NCI-H2029 (cell line): ENCODE measurements at places on chromosomes 4 and X.

GRCh38 chrX:74286950-74287740, 16.8 kb upstream of the ZCCHC13 start:
- DNase-seq: no peak

DNA sequence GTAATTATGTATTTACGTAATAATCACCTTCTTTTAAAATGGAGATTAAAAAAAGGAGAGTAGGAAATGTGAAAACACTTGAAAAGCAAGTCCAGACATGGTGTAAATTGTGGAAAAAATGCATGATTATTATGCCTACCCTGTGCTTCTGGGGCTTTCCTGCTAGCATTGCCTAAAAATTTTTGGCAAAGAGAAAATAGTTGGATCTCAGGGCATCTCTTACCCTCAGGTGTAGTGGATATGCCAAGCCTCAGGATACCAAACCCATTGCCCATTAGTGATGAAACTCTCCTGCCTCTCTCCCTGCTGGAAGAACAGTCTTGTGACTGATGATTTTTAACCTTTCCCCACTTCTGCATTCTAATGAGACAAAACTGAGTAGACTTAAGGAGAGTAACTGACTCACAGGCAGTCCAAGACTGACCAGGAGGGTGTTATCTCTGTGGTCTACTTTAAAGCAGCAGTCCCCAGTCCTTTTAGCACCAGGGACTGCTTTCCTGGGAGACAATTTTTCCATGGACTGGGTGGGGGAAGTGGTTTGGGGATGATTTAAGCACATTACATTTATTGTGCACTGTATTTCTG, 174.6 kb downstream of the ZNF330 start:
- no peak for DNase-seq

DNA sequence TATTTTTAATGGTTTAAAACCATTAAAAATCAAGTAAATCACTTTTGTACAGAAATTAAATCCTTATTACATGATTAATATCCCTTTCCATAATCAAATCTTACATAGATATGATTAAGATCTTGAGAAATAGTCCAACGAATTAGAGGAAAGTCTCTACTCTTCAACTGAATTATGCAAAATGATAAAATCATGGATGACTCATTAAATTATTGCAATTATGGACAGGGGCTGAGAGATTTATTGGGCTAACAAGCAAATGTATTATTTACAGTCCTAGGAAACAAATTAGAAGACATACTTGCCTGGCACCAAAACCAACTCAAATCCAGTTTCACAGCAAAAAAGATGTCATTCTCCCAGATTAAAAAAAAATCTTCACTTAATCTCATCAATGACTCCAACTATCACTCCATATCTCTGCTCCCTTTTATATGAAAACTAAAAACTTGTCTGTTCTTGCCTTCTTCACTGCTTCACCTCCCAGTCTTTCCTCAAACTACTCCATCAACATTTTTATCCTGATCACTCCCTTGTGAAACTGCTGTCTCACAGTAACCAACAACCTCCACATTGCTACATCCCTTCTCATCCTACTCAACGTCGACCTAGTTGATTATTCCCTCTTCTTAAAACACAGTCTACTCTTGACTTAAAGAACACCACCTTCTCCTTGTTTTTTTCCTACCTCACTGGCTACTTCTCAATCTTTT, 18.4 kb upstream of the DDX60 start:
- no peak for DNase-seq

- no peak for DNase-seq
Observed at GRCh38 chr4:160364217-160364616, 1261.3 kb downstream of the RAPGEF2 start.

DNA sequence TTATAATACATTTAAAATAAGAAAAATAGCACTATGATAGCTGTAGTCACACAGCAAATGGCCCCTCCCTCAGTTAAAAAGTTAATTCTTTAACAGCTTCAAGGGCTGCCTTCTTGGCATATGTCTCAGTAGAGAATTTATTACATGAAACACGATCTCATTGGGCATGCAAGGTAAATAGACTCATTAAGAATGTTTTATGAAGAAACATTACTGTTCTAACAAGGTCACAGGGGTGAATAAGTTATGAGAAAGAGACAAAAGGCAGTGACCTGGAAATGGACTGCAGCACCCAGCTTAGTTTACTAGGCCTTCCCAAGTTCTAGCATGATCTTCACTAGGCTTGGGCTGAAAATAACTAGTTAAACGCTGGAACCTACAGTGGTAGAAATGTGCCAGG, 277.7 kb downstream of the NR3C2 start:
- no peak for DNase-seq

DNA sequence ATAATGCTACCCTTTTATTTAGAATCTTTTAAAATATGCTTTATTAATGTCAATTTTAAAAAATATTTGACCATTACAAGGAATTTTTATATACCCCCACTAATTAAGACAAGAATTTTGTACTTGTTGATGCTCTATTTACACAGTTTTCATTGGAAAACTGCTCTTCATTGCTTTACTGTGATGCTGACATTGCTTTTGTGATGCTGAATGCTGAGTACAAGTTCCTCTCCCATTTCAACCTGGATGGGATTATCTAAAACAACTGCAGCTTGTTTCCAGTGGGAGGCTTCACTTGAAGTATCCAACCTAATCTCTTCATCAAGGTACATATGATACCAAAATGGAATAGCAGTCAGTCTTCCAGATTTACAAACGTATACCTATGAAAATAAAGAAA, 21.2 kb downstream of the TMEM184C start:
- no peak for DNase-seq

DNA sequence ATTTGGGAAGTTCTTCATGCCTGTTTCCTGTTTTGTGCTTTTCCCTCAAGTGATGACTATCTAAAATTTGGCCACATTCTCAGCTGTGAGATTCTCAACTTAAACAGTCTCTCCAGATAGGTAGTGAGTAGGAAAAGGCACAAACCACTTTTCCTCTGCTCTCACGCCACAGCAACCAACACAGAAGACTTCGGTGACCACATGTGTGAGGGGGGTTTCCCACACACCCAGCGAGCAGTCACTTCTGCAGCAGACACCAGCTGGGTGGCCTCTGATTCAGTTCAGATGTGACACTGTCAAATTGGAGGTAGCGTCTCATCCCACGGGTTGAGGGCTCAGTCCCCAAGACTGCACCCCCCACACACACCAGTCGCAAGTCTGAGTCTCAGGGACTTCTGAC, 25.1 kb upstream of the CLDN34 start:
- DNase-seq: no peak

GRCh38 chr4:84220990-84221389, 278.1 kb downstream of the NKX6-1 start:
- no peak for DNase-seq

DNA sequence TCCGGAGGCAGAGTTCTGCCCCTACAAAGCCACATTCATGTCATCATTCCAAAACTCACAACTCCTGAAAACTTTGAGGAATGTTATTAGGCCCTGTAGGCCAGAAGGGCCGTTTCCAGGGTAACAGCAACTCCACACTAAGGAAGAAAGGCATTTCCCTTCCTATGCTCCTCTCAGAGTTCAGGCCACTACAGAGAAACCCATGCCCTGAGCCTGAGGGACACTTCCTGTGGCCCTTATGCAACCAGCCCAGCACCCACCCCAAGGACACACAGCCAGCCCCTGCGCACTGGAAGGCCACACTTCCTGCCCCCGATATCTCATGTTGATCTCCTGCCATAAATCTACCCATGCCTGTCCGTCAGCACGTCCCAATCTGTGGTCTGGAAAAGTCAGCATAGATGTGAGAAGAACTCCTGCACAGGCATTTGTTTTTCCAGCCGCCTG, 289.3 kb downstream of the BCOR start:
- DNase-seq: no peak

DNA sequence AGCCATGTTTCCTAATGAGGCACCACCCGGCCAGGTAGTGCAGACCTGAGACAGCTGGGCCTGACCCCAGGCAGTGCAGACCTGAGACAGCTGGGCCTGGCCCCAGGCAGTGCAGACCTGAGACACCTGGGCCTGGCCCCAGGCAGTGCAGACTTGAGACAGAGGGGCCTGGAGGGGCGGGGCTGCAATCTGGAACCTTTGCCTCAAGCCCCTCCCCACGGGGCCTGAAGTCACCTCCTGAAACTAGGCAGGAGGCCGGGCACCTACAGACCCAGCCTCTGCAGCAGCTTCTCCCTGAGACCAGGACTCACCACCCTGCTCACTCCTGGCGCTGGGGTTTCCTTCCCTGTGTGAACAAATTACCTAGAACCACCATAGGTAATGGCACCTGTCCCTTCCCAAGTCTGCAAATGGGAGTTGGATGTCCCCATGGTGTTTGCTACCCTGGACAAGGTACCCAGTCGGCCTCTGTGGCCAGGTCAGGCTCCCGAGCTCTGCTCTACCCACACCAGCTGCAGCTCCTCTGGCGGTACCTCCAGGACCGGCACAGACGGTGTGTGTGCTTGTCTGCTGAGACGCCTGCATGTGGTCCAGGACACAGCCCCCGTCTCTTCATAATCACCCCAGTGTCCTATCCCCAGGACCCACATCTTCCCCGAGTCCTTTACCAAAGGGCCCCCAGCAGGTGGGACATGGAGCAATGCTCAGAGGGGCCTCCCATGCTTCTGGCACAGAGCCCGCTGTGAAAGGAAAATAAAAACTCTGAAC, 53.1 kb upstream of the C4orf50 start:
- DNase-seq: no peak

DNA sequence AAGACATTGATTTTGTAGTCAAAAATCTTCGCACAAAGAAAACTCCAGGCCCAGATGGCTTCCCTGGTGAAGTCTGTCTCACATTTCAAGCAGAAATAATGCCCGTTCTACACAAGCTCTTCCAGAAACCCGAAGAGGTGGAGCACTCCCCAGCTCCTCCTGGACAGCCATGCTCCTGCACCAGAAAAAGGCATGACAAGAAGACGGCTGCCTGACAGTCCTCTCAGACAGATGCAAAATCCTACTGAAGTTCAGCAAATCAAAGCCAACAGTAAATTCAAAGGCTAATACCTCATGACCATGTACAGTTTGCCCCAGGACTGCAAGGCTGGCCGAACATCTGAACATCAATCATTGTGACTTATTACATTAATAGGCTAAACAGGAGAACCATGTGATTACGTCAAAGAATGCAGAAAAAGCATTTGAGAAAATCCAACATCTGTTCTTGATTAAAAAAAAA, 30.8 kb upstream of the MXD4 start:
- no peak for DNase-seq

- no peak for DNase-seq
Observed at GRCh38 chrX:31227250-31227649, 155.4 kb upstream of the FTHL17 start.

DNA sequence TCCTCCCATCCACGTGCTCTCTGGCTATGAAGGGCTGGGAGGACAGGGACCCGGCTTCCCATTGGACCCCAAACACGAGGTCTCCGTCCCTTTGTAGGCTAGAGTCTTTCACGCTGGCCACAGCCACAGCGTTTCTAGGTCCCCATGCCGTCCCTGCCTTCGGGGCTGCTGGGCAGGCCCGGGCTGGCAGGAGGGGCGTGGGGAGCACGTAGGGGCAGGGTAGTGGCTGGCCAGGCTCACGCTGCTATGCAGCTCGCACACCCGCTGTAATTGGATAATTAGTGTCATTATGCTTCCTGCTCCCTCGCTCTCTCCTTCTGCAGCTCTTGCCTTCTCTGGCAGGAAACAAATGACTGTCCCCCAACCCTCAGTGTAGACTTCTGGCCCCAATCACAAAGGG, 9.8 kb downstream of the ATP2B3 start:
- DNase-seq: no peak

DNA sequence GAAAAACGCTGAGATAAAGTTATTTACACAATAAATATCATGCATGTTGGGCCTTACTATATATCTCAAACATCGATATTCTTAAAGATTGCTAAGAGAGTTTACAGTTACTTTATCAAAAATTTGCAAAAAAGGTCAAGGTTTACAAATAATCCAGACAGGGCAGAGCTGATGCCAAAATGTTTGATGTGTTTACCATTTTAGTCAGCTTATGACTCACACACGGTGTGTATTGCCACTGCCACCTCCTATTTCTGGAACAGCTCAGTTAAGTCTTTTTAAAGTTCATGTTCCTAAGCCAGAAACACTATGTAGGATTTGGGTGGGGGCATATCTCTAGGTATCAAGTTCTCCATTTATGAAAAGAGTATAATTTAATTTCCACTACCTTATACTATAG, 580.6 kb downstream of the INPP4B start:
- DNase-seq: no peak

- DNase-seq: no peak
Observed at GRCh38 chr4:38684271-38684670, 20.3 kb downstream of the KLF3 start.

- DNase-seq: no peak
Observed at GRCh38 chr4:138736362-138736761, 279.2 kb upstream of the NOCT start.

- no peak for DNase-seq
Observed at GRCh38 chr4:57200799-57201327, 90.7 kb upstream of the IGFBP7 start.

- DNase-seq: no peak
Observed at GRCh38 chrX:53711436-53711835, 24.9 kb upstream of the HUWE1 start.

DNA sequence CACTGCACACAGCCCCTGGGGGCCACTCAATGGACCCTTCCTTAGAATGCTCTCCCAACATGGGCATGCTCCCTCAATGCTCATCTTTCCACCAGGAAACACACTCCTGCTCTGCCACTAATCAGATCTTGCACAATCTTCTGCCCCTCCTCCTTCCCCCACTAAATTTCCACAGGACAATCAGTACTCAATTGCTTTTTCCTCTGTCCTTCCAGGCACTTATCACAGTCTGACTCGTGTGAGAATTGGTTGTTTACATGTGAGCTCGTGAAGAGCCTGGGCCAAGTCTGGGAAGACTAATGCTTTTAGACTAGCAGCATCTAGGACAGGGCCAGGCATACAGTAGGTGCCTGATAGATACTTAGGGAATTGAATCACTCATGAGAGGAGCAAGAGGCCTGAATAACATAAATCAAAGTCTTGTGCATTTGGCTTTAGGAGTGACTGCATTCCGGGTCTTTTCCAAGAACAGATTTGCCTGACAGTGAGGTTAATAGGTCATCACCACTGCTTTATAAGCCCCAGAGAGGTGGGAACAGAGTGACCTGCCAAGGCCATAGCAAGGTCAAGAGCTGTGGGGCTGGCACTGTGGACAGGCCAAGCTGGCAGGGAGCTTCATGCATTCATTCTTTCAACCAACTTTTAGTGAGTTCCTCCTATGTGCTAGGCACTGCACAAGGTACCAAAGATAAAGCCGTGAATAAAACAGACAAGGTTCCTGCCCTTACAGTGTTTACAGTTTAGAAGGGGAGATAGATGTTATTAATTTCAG, 55.0 kb downstream of the PRPS1 start:
- DNase-seq: no peak

DNA sequence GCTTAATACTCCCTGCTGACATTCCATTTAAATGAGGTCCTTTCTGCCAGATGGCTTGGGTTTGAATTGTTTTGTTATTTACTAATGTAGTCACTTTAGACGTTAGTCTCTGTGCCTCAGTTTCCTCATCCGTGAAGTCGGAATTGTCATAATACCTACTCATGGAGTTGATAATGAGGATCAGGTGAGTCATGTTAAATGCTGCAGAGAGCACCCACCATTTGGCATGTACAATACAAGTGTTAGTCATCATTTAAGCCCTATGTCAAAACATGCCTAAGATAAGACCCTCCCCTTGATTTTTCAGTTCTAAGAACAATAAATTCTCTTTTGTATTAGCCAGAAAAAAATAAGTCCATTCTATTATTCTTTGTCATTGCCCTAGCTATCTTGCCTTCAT, 534.8 kb upstream of the HTR2C start:
- no peak for DNase-seq
